ENCODE measurements at places on chromosomes 1 and 21.

DNA sequence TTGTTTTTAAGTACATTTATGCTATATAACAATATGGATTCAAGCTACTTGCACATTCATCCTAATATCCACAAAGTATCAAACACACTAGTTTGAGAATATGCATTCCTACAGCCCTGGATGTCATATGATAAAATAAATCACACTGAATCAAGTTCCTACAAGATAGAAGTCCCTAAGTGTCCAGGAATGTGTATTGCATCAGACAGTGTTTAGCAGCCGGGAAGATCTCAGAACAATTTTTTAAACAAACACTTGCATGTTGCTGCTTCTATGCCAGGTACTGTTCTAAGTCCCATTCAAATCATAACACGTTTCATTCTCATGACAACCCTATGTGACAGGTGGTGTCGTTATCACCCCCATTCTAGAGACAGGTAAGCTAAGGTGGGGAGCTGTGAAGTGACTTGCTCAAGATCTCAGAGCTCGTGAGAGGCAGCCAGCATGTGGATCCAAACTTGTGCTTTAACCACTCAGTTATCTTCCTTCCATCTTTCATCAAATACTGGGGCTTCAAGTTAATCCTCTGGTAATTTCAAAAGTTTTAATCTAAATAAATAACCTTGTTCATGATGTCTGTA, 68.3 kb upstream of the KIF26B start:
- no peak for DNase-seq

GRCh38 chr21:42623694-42624093, 29.7 kb upstream of the PDE9A start:
- no peak for DNase-seq

DNA sequence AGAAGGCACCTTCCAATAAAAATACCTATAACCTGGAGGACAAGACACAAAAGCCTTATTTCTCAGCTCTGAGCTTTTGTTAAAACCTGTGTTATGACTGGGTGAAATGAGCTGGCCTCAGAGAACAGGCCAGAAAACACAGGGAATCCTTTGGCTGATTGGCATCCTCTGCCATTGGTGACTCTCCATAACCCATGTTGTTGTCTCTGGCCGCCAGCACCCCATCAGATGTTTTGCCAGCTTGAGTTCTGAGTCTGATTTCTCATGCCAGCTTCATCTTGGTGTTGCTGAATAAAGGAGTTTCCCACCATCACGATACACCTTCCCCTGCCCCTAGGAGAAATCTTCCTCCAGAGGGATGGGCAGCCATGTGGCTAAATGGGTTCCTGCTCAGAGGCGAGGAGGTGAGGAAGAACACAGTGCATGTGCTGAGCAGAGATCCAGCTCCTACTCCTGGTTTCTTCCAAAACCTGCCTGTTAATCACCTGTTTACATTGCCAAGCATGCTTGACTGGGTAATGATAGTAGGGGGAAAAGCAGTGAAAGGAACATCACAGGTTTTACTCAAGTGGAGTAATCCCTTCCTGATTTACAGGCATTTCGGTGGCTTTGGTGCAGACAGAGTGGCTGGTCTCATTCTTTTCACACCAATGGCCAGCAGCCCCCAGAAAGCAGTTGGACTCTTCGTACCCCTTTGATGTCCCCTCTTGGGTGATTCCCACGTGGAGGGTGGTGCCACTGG, 109.8 kb downstream of the ROR1 start:
- DNase-seq: no peak

DNA sequence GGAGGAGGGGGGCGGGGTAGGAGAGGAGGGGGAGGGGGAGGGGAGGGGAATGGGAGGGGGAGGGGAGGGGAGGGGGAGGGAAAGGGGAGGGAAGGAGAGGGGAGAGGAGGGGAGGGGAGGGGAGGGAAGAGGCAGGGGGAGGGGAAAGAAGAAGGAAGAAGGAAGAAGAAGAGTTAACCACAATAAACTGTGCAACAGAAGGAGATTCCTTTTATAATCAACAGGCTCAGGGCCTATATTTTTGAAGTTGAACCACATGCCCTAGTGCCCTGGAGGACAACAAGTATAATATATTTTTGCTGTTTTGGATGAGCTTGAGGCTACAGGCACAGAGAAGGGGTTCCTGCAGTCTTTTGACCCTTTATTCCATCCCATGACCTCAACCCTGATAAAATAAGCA, 228.2 kb upstream of the IRF2BP2 start:
- no peak for DNase-seq
